ENCODE measurements at places on chromosomes 5 and 9.

DNA sequence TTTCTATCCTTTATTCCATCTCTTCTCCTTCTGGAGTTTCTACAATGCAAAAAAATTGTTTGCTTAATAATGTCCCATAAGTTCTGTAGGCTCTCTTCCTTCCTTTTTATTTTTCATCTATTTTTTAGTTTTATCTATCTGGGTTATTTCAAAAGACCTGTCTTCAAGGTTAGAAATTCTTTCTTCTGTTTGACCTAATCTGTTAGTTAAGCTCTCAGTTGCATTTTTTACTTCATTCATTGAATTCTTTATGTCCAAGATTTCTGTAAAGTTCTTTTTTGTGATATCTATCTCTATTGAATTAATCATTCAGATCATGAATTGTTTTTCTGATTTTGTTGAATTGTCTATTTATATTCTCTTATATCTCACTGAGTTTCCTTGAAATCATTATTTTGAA lies 145.9 kb upstream of the TLE4 start:
- DNase-seq = no peak

DNA sequence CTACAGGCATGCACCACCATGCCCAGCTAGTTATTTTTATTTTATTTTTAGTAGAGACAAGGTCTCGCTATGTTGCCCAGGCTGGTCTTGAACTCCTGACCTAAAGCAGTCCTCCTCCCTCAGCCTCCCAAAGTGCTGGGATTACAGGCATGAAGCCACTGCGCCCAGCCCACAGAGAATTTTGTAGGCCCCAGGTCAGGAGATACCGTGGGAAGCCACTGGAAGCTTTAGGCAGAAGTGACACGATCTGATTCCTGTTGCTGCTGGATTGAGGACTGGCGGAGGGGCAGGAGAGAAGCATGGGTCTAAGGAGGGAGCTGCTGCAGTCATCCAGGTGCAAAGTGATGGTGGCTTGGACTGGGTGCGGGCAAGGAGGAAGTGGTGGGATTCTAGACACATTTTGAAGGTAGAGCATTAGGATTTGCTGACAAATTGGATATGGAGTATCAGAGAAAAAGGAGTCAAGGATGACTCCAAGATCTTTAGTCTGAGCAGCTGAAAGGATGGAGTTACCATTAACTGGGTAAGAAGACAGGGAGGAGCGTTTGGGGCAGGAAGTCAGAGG lies 20.7 kb downstream of the TCF7 start:
- DNase-seq = no peak

- no peak for DNase-seq
Observed at GRCh38 chr9:15743512-15743911, 190.7 kb downstream of the CCDC171 start.

DNA sequence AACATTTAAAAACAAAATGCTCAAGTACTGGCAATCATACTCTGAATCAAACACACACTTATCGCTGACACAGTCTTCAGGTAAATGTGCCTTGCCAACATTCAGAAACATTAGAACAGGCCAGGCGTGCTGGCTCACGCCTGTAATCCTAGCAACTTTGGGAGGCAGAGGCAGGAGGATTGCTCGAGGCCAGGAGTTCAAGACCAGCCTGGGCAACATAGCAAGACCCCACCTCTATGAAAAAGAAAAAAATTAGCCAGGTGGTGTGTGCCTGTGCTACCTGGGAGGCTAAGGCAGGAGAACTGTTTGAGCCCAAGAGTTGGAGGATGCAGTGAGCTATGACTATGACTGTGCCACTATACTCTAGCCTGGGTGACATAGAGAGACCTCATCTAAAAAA lies 20.6 kb downstream of the DROSHA start:
- DNase-seq = no peak

DNA sequence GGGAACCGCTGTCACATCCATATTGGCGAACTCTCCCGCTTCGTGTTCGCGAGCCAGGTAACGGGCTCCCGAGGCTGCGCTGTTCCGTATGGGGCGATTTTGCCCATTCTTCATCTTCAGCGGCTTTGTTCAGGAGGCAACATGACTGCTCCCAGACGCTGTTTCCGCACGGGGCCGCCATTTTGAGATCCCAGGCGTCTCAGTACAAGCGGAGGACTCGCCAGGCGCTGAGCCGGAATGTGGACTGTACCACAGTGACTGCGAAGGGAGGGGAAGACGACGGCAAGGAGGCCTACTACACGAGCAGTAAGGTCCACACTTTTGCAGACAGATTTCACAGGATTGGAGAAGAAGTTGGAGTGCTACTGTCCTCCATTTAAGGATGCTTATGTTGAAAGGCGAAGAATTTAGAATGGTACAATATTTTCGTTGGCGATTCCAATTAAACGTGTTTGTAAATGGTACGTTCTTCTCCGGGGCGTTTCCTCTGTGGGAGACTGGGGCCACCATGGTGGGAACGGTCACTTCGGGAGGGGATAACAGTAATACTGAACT lies 41.6 kb upstream of the ZNF300 start:
- no peak for DNase-seq

DNA sequence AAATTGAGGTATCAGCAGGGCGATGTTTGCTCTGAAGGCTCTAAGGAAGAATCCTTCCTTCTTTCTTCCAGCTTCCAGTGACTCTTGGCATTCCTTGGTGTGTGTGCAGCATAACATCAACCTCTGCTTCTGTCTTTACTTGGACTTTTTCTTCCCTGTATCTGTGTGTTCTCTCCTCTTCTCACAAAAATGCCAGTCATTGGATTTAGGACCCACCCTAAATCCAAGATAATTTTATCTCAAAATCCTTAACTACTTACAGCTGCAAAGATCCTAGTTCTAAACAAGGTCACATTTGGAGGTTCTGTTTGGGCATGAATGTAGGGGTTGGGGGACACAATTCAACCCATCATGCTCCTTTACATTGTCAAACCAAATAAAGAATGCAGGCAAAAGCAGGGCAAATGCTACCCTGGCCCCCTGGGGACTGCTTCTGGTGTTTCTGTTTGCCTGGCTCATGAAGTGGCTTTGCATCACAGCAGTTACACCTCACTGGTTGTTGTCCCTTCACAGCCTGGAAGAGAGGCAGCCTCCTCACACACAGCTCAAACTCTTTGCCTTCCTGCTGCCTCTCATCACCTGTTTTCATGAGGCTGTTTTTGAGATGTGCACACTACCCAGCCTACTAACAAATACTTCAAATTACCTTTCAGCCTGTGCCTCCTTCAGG lies 64.8 kb upstream of the PLCXD3 start:
- DNase-seq = no peak

DNA sequence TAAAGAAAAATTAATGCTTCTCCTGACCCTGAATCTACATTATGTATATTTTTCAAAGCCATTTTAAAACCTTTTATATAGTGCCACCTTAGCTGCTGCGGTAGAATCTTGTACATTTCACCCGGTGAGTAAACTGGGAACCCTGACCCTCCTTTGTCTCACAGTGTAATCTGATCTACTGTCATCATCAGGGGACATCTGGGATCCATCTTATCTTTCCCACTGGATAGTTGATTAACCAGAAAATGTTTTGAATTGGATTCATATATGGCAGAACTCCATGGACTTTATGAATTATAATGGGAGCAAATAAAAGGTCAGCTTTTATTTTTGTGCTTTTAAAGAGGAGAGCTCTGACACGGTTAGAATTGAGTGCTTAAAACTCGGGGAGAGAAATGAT lies 95.0 kb downstream of the ADAMTSL1 start:
- no peak for DNase-seq

DNA sequence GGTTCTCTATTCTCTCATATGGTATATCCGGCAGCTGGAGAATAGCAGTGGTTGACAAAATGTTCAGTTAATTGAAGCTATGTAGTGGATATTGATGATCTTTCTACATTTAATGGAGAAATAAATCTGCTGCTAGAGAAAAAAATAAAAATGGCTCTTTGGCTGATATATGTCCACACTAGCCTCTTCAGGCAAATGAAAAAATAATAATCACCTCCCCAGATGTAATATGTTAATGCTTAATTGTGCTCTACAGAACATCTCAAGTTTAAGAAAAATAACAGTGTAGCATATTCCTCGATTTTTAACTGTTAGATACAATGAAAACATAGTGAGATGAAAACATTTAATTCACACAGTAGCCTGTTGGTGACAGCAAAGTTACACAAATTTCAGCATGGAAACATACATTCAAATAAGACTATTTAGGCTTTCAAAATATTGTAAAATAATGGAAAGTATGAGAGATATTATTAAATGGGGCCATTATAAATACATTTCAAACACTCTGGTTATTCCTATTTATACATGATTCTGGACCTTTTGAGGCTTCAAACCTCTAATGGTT lies 543.0 kb downstream of the MAT2B start:
- no peak for DNase-seq

- DNase-seq = no peak
Observed at GRCh38 chr5:80516826-80517225, 28.9 kb downstream of the FAM151B start.

DNA sequence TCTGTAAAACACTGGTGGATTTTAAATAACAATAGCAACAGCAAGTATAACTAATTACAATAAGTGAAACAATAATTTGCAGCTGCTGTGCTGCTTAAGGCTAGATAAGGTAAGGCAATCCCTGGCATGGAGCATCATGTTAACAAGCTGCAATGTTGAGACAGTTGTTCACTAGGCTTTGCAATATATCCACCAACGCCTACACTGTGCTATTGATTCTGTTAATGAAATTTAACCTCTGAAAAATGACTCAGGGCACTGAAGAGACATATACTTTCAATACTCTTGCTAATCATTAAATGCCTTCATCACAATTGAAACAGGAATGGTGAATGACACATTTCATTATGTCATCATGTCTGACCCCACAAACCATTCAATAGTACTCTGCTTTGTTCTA lies 255.0 kb downstream of the EFNA5 start:
- no peak for DNase-seq

GRCh38 chr5:16894236-16895057 lies 41.6 kb downstream of the MYO10 start:
- no peak for DNase-seq

DNA sequence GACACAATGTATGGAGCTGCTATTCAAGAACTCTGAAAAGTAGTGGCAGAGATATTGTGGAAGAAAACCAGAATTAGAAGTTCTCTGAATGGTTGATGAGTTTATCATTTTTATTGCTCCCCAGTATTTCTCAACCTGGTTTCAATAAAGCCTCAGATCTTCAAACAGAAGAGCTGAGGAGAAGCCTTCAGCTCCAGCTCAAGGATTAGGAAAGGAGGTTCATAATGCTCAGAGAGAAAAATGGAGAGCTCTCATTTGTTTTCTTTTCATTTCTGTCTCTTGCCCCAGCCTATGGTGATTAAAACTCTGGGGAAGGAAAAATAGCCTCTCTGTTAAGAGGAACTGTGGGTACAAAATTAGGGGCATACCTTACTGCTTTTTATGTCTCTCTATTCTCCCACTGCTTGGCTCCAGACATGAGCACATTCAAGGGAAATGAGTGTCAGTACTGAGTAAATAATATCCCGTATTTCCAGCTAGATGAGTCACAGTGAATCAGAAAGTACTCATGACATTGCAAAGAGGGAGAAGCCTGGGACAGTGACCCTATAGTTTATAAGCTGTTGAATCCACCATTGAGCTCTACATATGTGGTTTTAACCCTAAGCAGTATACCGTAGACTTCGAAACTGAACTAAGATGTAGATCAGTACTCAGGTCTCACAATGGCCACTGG lies 138.1 kb downstream of the EMB start:
- no peak for DNase-seq

DNA sequence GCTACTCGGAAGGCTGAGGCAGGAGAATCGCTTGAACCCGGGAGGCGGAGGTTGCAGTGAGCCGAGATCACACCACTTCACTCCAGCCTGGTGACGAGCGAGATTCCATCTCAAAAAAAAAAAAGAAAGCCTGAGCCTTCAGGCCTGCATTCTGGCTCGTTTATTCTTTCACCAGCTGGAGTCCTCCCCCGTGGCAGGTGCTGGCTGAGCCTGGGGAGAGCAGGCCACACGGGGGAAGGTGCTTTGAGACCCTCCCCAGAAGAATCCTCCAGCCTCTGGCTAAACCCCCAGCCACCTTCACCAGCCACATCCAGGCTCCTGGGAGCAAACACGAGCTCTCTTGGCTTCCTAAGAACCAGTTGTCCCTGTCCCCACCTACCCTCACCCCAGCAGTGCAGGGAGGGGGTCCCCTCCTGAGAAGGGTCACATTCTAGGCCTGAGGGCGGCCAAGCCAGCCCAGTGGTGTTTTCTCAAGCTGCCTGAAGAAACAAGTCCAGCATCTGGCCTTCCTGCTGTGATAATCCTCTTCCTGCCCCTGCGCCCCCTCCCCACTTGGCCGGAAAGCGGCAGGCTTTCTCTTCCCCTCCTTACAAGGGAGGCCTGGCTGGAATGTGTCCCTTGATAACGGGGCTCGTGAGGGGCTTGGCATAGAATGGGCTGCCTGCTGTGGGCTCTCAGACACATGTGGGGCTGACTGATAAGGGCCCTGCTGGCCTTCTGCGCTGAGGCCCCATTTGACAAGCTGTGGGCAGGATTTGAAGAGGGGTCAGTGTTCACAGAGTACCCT lies 41.5 kb downstream of the PLPP7 start:
- peak; percentile 47 for DNase-seq

- no peak for DNase-seq
Observed at GRCh38 chr9:110555551-110556331, 23.8 kb downstream of the SVEP1 start.

DNA sequence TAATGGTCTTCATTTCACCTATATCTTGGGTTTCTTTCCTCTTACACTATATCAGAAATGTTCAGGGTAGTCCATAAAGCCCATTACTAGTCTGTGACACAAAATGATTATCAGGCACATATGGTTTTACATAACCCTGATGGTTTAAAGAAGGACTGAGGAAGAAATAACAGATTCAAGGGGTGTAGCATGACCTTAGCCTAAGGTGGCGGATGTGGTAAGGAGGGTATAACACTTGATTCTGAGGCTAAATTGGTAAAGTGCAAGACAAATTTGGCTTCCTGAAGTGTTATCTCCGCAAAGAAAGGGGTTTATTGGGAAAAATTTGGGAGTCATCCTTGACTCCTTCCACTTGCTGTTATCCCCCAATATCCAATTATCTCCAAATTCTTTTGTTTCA lies 388.2 kb upstream of the RPS23 start:
- DNase-seq = no peak

- DNase-seq = no peak
Observed at GRCh38 chr5:122385808-122386207, 73.8 kb downstream of the SNCAIP start.

- DNase-seq = no peak
Observed at GRCh38 chr5:74889523-74890105, 23.4 kb upstream of the FAM169A start.

- no peak for DNase-seq
Observed at GRCh38 chr5:74653991-74654390, 13.5 kb upstream of the ENC1 start.

DNA sequence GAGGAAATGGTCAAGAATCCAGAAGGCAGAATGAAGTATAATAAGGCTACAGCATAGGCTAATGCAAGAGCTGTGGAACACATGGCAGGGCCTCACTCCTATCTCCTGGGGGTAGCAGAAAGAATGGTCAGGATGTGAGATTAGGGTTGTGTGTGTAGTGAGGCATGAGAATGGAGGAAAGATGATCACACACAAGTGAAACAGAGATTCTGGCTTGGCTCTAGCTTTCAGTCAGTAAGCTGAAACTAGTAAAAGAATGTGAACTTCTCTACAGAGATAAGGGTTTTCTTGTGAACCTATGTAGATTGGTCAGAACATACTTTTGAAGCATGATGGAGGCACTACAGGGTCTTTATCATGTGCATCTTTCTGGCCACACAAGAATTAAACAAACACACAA lies 298.8 kb downstream of the ASTN2 start:
- no peak for DNase-seq
